ENCODE measurements at places on chromosomes 11 and 22. TPM values are rescaled to one million over a fixed set of nuclear protein-coding genes. Genes with fewer than 3 reads are reported as not detected.

GRCh38 chr11:120618399-120618798, 106.9 kb downstream of the GRIK4 start:
- DNase-seq, result no peak

GRCh38 chr11:128472128-128473089, 114.9 kb downstream of the ETS1 start:
- DNase-seq, result peak; percentile 51

The ALKBH8 gene
- polyA plus RNA-seq, result 5.8 TPM

GRCh38 chr22:48451891-48452290, 1375.8 kb downstream of the BRD1 start:
- no peak for DNase-seq

The C11orf91 gene
- polyA plus RNA-seq, result not detected
